ENCODE measurements at places on chromosomes 5 and 9.
A peak's percentile ranks its signal among the peaks of the same experiment; 100 is the strongest.

DNA sequence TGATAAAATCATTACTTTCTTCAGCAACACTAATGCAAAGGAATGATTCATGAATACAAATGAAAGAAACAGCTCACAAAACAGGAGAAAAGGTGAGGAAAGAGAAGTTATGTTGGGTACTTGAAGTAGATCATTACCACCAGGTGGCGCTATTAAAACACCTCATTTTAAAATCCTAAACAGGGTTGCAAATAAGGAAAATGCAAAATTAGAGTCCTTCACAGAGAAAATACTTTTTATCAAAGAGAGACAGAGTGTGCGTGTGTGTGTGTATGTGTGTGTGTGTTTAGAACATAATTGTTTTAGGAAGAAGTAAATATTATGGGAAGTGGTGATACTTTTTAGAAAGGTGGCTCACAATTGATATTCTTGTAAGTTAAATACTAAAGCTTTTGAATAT, 49.5 kb upstream of the CD180 start:
- no peak for DNase-seq

- DNase-seq = no peak
These were observed 546.5 kb downstream of the PDE4D start for GRCh38 chr5:59346982-59347381.

- DNase-seq = no peak
These were observed 31.6 kb upstream of the ADCY2 start for GRCh38 chr5:7364226-7364875.

GRCh38 chr5:179879690-179880010, 21.0 kb upstream of the MRNIP start:
- no peak for DNase-seq

GRCh38 chr9:14846871-14847311, 63.3 kb downstream of the FREM1 start:
- DNase-seq = peak; percentile 60

GRCh38 chr5:134529460-134529859, 4.0 kb downstream of the JADE2 start:
- no peak for DNase-seq

GRCh38 chr5:124773315-124774311, 27.2 kb upstream of the ZNF608 start:
- no peak for DNase-seq

DNA sequence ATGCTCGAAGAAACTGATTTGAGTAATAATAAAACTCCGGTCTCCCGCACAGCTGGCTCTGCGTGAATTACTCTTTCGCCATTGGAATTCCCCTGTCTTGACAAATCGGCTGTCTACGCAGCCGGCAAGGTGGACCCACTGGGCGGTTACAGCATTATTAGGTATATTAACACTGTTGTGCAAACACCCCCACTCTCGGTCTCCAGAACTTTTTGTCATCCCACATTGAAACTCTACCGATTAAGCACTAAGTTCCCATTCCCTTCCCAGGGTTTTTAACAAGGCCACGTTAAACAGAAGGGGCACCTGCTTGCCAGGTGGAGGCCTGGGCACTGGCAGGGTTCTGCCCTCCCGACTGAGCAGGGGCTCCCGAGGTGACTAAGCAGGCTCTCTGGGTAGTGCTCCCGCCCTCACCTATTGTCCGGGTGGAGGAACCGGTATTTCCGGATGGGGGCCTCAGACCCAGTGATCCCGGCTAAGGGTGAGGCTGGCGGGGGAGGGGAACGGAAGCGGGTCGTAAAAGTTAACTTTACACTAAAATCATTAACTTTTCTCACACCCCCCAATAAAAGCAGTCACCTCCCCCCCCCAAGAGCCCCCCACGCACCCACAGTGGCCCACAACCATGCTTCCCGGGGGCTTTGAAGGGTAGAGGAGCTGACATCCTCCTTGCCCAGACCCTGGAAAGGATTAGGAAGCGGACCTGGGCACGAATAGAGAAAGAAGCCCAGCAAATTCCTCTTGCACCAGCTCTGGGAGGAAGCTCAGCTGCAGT, 53.5 kb upstream of the TJP2 start:
- DNase-seq = no peak

DNA sequence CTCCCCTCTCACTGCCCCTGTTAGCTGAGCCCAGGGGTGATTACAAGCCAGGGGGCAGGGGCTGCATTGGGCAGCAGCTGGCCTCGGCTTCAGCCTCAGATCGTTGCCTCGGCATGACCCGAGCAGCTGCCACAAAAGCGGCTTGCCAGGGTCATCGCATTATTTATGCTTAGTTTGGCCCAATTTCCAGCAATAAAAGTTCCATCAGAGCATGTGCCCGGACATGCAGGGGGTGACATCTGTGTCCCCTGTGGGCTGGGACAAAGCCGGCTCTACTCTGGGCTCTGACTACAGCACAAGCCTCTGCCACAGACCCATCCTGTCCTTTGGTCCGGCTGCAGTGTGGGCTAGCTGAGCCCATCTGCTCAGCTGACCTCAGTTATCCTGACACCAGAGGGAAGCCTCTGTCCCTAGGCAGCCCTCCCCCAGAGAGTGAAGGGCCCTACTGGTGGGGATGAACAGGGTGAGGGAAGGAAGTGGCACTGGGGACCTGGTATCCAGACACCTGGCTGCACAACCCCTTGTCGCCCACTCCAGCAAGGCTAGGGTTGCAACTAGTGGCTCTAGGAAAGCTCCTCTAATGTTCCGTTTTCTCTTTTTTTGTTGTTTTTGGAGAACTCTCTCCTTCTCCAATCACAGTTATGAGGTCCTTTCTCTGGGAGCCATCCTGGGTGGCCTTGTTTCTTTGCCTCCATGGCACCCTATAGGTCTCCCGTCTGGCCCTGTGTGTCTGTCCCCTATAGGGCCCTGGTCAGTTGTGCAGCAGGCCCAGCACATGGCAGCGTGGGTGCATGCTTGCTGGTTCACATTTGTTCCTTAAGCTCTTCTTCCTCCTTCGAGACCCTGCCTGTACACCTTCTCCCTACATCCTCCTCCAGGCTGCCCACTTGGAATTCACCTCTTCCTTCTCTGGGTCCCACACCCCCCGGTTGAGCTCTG, 13.3 kb upstream of the GADD45G start:
- DNase-seq = no peak

DNA sequence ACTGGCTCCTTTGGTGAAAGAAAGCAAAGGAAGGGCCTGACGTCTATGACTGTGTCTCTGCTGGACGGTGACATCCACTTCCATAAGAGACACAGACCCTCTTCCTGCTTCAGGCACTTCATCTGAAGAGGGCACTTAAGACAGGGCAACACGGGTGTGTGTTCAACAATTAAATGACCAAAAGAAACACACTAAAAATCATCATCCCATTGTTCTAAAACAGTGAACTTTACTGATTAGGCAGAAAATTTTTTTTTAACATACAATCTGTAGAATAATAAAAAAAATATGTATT, 58.5 kb downstream of the GOLM1 start:
- DNase-seq = no peak

- DNase-seq = no peak
These were observed 343.6 kb downstream of the LRRC70 start for GRCh38 chr5:62922191-62922590.

DNA sequence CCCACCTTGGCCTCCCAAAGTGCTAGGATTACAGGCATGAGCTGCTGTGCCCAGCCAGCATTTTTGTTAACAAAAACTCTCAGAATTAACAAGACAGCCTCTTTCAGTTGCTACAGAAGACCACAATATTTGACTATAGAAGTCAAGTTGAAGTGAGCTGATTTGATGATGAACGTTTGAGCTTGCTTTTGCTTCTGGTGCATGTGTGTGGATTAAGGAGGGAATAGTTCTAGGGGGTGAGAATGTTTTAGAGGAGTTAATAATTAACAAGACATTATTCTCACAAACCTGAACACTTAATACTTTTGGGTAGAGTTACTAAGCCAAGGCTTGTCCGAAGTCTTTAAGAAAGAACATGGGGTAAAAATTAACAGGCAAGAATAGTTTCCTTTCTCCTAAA, 191.6 kb downstream of the TENT4A start:
- no peak for DNase-seq

GRCh38 chr5:139701056-139701741, 53.0 kb downstream of the CXXC5 start:
- no peak for DNase-seq

GRCh38 chr9:108761655-108762347, 94.0 kb downstream of the ACTL7B start:
- DNase-seq = peak; percentile 31

GRCh38 chr5:141486091-141486490, 1.3 kb downstream of the PCDHGC4 start:
- DNase-seq = no peak

GRCh38 chr5:39073767-39074016, 507 bp downstream of the RICTOR start:
- no peak for DNase-seq

GRCh38 chr9:73911804-73912203, 585.3 kb upstream of the RORB start:
- no peak for DNase-seq

GRCh38 chr9:137820161-137820855, 57.3 kb upstream of the CACNA1B start:
- no peak for DNase-seq

GRCh38 chr9:105835721-105836120, 141.4 kb downstream of the TMEM38B start:
- DNase-seq = no peak

- peak; percentile 87 for DNase-seq
These were observed 134.4 kb downstream of the AOPEP start for GRCh38 chr9:94860678-94861588.

GRCh38 chr9:107890921-107891465, 401.4 kb upstream of the KLF4 start:
- no peak for DNase-seq

DNA sequence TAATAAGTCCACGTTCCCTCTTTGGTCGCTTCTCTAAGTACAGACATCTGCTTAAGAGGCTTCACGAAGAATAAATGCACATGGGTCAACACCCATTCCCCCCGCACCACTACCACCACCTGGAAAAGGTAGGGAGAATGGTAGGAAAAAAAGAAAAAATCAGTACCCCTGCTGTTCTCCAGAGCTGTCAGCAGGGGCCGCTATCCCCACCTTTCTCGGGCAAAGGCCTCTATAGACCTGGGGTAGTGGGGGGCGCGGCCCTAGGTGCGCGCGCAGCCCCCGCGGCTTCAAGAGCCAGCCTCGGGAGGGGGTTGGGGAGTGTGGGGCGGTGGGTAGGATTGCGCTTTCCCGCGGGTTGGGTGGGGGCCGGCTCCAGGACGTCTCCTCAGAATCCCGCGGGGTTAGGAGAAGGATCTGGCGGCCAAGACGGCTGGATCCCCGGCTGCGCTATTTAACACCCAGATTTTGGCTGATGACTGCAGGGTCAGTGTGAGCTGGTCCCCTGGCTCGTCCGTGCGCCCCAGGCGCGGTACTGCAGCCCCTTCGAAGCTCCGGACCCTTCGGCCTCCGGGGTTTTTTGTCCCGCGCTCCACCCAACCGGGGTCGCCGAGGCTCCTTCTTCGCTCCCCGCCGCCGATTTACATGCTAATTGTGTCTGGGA, 1.6 kb upstream of the SEMA6A start:
- DNase-seq = peak; percentile 35

- DNase-seq = no peak
These were observed 30.0 kb upstream of the ARL14EPL start for GRCh38 chr5:116002116-116002906.

DNA sequence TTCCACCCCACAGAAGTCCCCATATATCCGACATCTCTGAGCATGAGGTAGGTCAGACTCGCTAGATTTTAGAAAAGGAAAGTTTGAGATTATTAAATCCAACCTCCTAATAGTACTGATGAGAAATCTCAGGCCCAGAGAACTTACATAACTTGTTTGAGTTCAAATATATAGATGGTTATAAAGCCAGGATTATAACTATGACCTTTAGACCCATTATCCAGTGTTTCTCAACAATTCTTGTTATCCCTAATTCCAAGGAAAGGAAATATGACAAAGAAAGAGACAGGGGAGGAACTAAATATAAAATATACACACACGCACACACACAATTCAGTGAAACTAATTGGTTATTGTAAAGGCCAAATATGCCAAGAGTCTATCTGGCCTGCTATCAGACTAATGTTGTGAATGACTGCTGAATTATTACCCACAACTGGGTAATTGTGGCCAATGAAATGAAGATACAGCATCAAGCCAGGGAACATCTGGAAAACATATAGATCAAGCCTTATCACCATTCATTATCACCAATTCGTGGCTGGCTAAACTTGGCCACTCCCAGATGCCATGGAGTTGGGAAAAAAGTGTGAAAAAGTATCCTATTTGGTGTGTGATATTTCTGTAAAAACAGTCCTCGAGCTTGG, 248.4 kb downstream of the PRELID2 start:
- no peak for DNase-seq

- no peak for DNase-seq
These were observed 19.2 kb downstream of the GSN start for GRCh38 chr9:121286973-121287741.

- no peak for DNase-seq
These were observed 10.3 kb downstream of the PDLIM7 start for GRCh38 chr5:177487144-177487543.

DNA sequence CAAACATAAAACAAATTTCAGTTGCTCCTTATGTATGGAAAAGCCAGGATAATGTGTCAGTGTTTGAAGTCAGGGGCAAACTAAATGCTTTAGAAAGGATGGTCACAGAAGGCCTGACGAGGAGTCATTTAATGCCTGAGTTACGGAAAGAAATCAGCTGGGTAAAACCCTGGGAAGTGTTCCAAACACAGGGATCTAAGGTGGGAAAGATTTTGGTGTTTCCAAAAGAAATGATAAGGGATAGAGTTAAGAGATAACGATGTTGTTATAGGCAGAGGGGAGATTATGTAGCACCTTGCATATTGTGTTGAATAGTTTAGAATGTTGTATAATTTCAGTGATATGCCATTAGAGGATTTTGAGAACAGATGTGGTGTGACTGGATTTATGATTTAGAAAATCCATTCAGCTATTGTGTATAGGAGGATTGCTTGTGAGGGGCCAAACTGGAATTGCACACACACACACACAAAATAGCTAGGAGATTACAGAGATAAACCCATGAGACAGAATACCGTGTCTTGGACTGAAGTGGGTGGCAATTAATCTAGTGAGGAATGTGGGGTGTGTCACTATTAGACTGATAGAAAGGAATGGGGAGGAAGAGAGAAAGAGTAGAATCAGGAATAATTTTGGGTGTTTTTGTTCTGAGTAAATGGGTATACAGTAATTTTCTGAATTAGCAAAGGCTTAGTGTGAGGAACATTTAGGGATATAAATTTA, 274.2 kb upstream of the DAB2 start:
- no peak for DNase-seq

GRCh38 chr5:37754976-37755375, 84.9 kb downstream of the GDNF start:
- no peak for DNase-seq

GRCh38 chr9:6040077-6040476, 24.7 kb upstream of the RANBP6 start:
- no peak for DNase-seq

- no peak for DNase-seq
These were observed 363.0 kb downstream of the CDH10 start for GRCh38 chr5:24281818-24282217.

GRCh38 chr9:20606652-20607051, 15.6 kb downstream of the MLLT3 start:
- no peak for DNase-seq
